ENCODE measurements at places on chromosomes 6 and 20.

GRCh38 chr6:159633196-159633595 lies 59.8 kb downstream of the SOD2 start:
- no peak for DNase-seq

- DNase-seq, result no peak
Observed at GRCh38 chr20:53950031-53950430, 120.4 kb downstream of the BCAS1 start.

DNA sequence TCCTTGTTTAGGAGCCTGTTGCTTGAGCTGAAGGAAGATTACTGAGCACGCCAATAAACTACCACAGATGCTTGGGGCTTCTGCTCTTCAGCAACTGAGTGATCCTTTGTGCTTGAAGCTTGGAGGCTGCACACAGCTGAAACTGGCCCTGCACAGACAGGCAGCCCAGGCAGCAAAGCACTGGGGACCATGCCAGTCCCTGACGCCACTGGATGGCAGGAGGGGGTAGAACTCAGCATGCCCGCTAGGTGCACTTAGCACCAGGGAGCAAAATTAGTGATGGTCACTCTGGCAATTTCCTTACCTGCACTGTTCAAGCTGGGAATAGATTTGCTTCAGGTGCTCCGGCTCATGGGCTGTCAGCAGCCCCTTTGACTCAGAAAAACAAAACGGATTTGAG lies 91.5 kb downstream of the FAM50B start:
- DNase-seq, result no peak

DNA sequence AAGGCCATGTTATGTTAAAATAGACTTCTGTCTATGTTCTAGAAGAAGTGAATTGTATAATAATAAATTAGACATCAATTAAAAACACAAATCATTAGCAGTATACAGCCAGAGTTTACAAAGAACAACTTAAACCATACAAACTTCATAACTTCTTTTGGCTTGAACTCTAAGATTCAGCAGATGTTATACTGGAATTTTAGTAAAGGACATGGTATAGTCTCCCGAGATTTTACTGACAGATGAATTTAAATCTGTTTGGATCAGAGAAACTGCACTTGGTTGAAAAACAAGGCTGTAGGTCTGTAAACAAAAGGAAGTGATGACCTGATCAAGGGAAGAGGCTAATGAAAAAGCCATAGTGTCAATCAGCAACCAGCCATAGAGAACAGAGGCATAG lies 132.6 kb upstream of the TBX18 start:
- DNase-seq, result no peak

DNA sequence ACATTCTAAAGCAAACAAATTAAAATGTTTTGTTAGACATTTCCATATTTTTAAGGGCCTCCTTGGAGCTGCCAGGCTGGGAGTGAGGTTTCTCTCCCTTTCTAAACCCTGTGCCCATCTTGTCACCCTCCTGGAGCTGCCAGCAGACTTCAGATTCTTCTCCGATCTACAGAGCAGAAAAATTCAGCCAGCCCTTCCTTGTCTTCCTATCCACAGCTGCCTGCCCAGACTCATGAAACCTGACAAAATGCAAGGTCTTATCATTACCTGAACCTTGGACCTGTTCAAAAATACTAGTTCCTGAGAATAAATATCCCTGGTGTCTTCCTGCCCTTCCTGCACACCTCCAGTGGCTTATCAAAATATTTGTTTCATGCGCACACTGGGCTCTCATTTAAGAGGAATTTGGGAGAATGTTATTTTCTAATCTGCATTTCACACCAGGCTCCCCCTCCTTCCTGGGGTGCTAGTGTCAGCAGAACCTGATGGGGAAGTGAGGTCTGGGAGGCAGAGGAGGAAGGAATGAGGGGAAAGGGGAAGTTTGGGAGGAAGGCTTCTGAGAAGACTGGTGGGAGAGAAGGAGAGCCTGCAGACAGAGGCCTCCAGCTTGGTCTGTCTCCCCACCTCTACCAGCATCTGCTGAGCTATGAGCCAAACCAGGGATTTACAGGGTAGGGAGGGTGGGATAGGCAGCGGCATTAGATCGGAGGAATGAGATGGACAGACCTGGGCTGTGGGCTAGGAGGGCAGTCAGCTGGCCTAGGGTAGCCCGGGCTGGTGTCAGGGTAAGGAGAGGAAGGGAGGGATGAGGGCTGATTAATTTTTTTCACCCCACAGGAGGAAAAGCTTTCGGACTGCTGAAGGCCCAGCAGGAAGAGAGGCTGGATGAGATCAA lies at the start of gene AIF1:
Gene AIF1, plus strand, starts transcription at position 551 of the 895 bp plus-strand sequence. Its CDS starts 96 bp downstream, at position 647.
- no peak for DNase-seq

Data from CD4-positive, alpha-beta T cell treated with Interleukin-17A for 1 hour (primary cell).